ENCODE measurements at places on chromosomes 16 and 17.

DNA sequence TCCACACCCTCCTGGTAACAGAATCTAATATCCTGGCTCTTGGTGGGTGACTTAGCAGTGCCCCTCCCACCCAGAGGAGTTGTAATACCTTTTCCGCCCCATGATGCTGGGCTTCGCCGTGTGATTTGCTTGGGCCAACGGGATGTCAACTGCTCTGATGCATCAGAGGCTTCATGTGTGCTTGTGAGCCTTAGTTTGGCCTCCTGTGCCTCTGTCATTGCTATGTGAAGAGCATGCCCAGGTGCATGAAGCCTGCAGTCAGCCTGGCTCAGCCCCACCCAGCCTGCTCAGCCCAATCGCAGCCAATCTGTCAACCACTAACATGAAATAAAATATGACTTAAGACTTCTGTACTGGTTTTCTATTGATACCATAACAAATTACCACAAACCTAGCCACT lies 201.2 kb upstream of the RPL38 start:
- no peak for DNase-seq

DNA sequence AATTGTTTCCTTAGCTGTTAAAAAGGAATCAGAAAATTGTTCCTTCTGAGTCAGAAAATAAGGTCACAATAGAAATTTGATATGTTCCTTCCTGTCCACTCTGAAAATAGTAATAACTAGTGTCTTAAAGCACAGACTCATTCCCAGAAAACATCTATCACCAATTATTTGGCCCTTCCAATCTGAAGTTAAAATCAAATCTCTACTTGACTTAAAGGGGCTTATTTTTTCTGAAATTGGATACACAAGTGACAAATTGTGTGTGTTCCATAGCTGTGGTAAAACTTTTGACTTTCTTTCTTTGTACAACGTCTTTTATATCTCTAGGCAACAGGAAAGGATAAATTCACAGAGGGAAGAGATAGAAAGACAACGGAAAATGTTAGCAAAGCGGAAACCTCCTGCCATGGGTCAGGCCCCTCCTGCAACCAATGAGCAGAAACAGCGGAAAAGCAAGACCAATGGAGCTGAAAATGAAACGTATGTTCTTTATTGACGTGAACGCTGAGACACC lies 54.5 kb upstream of the MRC2 start:
- no peak for DNase-seq

DNA sequence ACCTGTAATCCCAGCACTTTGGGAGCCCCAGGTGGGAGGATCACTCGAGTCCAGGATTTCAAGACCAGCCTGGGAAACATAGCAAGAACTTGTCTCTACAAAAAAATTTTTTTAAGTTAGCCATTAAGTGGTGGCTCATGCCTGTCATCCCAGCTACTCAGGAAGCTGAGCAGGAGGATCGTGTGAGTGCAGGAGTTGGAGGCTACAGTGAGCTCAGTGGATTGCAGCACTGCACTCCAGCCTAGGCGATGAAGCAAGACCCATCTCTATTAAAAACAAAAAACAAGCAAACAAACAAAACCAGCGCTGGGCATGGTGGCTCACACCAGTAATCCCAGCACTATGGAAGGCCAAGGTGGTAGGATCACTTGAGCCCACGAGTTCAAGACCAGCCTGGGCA lies 38.0 kb downstream of the HEATR3 start:
- no peak for DNase-seq

DNA sequence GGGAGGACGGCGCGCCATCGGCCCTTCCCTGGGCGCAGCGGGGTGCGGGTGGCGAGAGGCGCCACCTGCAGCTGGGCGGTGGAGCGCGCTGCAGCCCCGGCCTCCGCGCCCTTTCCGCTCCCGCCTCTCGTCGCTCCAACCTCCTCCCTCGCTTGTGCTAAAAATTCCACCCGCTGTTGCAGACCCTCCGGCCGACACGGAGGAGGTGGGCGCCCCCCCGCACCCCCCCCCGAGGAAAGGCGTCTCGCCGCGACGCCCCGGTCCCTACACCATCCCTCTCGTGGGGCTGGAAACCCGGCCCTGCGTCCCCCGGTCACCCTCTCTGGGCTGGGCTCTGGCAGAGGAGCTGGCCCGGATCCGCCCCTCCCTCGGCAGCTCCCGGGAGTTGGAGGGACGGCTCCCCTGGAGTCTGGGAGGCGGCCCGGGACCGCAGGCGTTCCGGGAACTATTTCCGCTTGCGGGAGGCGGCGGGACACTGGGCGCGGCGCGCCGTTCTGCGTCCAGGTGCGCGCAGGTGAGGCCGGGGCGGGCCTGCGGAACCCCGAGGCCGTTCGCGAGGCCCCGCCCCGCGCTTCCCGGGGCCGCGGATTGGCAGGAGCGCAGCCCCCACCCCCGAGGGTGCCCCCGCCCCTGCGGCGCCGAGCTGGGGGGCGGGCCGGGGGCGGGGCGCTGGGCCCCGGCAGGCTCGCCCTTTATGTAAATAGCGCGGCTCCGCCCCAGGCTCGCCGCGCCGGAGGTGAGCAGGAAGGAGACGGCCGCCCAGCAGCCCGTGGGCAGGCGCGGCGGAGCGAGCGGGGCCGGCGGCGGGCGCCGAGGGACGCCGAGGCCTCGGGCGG lies at the start of gene LLGL2:
Gene LLGL2, plus strand, starts transcription at position 728 of the 836 bp plus-strand sequence. CDS start 17,730 bp downstream, outside the sequence.
- DNase-seq: peak; percentile 81

DNA sequence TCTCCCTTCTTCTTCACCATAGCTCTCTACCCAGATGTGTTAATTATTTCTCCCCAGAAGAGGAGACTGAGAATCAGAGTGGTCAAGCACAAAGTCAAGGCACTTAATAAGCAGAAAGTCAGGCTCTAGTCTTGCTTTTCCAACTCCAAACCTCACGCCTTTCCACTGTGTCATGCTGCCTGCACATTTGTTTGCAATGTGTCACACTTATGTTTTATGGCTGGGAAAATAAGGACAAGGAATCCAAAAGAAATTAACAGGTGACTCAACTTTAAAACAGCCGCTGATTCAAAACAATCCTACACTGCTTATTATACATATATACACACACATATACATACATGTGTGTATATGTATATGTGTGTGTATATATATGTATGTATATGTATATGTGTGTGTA lies 255.7 kb upstream of the DYNLRB2 start:
- DNase-seq: no peak

All from stimulated activated naive CD4-positive, alpha-beta T cell treated with Interleukin-2 at 50 U/mL for 16 hours (primary cell).